ENCODE measurements at places on chromosomes 7 and 10.

GRCh38 chr10:102931643-102932042, 13.5 kb downstream of the CNNM2 start:
- DNase-seq = no peak

- no peak for DNase-seq
Measured at GRCh38 chr7:79381921-79382320, 71.5 kb downstream of the MAGI2 start.

DNA sequence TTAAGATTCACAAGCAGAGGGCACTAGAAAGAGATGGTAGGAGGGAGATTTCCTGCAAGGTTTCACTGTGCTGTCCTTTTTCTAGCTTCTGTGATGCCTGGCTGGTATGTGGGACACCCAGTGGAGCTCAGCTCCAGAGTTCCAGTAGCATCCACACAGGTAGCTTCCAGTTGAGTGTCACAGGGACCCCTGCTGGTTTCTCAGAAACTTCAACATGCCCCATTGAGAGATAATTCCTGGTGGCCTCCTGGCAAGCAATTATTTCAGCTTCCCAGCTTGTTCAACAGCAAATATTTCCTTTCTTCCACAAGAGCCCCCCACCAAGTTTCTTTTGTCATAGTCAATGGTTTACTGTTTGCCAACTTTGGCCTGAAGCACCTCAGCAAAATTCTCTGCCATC, 858.7 kb downstream of the REEP3 start:
- no peak for DNase-seq

GRCh38 chr7:42234736-42235135, 2.3 kb downstream of the GLI3 start:
- no peak for DNase-seq

DNA sequence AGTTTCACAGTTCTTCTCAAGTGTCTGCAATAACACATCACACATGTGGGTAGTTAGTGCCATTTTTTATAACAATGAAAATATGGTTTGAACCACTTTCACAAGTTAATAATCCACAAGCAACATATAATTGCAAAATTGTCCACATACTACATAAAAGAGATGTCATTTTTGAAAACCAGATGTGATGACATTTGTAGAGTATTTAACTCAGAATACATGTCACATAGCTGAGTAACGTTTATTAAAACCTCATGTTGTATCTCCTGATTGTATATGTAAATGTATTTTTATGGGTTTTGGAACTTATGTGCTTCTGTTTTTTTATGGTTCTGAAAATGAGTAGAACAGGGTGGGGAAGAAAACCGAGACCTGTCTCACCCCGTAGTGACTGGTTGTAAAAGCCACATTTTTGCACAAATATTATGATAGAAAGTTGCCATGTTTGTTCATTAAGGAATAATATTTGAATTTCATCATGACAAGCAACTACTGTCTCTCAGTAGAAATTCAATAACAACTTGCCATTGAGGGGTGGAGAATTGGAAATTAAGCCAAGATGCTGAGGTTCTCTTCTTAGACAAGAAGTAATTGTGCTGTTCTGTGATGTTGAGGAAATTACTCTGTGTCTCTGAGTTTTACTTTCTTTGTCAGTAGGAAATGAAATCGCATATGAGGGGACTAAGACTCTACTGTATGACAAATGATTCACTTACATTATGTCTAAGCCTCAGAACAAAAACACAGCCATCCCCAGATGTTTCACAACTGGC, 29.2 kb upstream of the EGFR start:
- DNase-seq = no peak
